ENCODE measurements at places on chromosomes 1 and 21. TPM values are rescaled to one million over a fixed set of nuclear protein-coding genes. Genes with fewer than 3 reads are reported as not detected.

- no peak for DNase-seq
- no peak overlapping the region for H3K27ac ChIP-seq
- H3K4me3 ChIP-seq = peak overlapping the region; percentile 72
- peaks cover 50% of the 10 kb centered on the region for H3K27me3 ChIP-seq
- H3K36me3 ChIP-seq = no peaks in the 10 kb centered on the region
- H3K4me1 ChIP-seq = peaks cover 36% of the 10 kb centered on the region
Observed at GRCh38 chr1:201650623-201650933, 111.7 kb downstream of the NAV1 start.

DNA sequence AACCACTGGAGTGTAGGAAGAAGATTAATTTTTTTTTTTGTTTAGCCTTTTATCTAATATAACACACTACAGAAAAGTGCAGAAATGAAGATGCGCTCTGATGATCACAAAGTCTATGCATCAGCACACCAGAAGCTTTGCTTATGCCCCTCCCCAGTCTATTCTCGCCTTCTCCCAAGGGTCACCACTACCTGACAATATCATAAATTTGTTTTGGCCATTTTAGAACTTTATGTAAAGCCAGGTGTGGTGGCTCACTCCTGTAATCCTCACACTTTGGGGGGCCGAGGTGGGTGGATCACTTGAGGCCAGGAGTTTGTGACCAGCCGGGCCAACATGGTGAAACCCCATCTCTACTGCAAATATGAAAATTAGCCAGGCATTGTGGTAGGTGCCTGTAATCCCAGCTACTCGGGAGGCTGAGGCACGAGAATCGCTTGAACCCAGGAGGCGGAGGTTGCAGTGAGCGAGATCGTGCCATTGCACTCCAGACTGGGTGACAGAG lies 231.3 kb downstream of the FOXD2 start:
- DNase-seq = no peak
- H3K4me3 ChIP-seq = no peak overlapping the region
- peaks cover 3% of the 10 kb centered on the region for H3K27me3 ChIP-seq

IL19 gene
- polyA plus RNA-seq = not detected

DNA sequence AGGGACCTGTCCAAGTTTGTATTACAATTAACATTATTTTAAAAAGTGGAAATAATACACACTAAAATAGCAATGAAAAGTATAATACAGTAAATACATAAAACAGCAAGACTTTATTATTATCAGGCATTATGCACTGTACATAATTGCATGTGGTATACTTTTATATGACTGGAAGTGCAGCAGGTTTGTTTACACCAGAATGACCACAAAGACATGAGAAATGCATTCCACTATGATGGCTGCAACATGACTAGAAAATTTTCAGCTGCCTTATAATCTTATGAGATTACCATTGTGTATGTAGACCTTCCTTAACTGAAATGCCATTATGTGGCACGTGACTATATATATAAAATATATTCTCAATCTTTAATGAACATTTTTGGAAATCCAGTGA lies 1699.6 kb downstream of the KCNT2 start:
- no peaks in the 10 kb centered on the region for H3K36me3 ChIP-seq
- H3K27me3 ChIP-seq = no peaks in the 10 kb centered on the region
- DNase-seq = no peak
- no peak overlapping the region for H3K27ac ChIP-seq
- H3K4me1 ChIP-seq = no peaks in the 10 kb centered on the region

UBE2U gene
- not detected for polyA plus RNA-seq

DNA sequence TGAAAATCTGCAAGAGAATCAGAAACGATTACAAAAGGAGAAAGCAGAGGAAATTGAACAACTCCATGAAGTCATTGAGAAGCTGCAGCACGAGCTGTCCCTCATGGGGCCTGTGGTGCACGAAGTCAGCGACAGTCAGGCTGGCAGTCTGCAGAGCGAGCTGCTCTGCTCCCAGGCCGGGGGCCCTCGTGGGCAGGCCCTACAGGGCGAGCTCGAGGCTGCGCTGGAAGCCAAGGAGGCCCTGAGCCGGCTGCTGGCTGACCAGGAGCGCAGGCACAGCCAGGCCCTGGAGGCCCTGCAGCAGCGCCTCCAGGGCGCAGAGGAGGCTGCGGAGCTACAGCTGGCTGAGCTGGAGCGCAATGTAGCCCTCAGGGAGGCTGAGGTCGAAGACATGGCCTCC lies 47.5 kb upstream of the DIP2A start:
- no peak overlapping the region for H3K27ac ChIP-seq
- peaks cover 11% of the 10 kb centered on the region for H3K36me3 ChIP-seq
- DNase-seq = no peak
- H3K27me3 ChIP-seq = no peaks in the 10 kb centered on the region

DNA sequence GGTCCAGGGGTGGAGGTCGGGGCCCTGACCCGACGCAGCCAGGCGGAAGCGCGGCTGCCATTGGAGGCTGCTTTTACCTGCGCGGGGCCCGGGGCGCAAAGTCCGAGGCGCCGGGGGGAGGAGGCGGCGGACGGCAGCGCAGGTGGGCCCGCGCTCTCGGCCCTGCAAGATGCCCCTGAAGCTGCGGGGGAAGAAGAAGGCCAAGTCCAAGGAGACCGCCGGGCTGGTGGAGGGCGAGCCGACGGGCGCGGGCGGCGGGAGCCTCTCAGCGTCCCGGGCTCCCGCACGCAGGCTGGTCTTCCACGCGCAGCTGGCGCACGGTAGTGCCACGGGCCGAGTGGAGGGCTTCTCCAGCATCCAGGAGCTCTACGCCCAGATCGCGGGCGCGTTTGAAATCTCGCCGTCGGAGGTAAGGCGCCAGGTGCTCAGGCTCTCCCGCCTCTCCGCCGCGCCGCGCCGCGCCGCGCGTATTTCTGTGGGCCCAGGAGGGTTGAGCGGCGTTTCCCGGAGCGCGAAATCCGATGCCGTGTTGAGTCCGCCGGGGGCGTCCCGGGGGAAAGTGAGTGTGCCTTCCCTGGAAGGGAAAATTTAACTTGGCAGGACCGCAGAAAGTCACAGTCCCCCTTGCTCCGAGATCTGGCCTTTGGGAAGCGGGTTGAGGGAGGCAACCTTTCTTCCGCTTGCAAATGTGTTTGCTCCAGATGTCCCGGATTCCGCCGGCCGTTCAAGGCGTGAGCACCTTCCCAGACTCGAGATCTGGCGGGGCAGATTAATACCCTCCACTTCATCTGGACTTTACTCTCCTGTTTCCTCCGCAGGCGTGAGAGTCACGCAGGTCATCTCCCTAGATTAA lies at the start of gene GIPC2:
Gene GIPC2 (plus strand): TSS at position 41 of the 853 bp plus-strand sequence. CDS start 129 bp downstream, at position 170.
- H3K4me1 ChIP-seq = peaks cover 6% of the 10 kb centered on the region
- peaks cover 10% of the 10 kb centered on the region for H3K27me3 ChIP-seq
- H3K4me3 ChIP-seq = peak within 1 kb of the TSS; percentile 52
- peak within 1 kb of the TSS; percentile 83 for H3K27ac ChIP-seq

DNA sequence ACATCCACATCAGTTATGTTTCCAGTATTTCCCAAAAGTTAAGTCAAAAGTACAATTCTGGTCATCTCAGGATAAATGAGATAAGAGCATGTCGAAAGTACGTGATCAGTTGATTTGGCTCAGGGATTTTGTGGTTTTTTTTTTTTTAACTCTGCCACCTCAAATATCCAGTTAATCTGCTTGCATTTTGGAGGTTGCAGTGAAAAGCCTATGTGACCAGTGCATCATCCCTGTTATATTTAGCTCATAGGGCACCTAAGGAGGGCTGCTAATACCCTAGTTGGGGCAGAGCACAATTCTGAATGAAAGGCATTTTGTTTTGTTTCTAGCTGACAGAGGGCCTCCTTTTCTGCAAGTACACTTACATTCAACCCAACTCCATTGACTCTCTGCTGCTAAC lies 31.7 kb upstream of the RGS16 start:
- no peak overlapping the region for H3K27ac ChIP-seq
- DNase-seq = no peak
- no peaks in the 10 kb centered on the region for H3K27me3 ChIP-seq
- no peaks in the 10 kb centered on the region for H3K36me3 ChIP-seq
- H3K4me1 ChIP-seq = no peaks in the 10 kb centered on the region
- no peak overlapping the region for H3K4me3 ChIP-seq

TIE1 gene
- polyA plus RNA-seq = 0.81 TPM

FALEC gene
- polyA plus RNA-seq = not detected

PTBP2 gene
- polyA plus RNA-seq = 3.0 TPM

DNA sequence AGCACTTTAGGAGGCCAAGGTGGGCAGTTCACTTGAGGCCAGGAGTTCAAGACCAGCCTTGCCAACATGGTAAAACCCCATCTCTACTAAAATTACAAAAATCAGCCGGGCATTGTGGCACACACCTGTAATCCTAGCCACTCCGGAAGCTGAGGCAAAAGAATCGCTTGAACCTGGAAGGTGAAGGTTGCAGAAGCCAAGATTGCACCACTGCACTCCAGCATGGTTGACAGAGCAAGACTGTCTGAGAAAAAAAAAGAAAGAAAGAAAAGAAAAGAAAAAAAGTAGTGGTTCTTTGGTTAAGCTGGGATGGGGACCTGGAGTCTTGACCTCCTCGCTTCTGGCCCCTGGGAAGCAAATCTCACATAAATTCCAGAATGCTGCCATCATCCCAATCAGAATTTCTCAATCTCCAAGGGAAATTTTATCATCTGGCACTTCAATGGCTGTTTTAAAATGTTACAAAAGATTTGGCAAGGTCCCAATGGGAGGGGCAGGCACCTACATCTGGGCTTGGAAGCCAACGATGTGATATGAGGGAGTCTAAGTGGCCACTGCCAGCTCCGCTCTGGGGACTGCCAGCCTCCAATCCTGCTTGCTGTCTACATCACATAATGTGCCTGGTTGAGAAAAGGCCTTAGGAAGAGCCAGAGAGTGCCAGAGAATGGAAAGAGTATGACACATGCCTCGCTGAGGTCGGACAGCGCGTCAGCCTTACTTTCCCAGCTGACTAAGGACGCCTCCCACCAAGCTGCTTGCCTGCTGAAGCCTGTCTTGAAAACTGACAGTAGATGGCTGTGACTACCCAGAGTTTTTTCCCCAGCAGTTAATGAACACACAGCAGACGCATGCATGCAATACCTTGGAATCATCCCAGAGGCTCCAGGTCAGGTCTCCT lies 42.1 kb upstream of the SRP9 start:
- H3K4me1 ChIP-seq = no peaks in the 10 kb centered on the region
- H3K4me3 ChIP-seq = no peak overlapping the region
- no peaks in the 10 kb centered on the region for H3K36me3 ChIP-seq
- H3K27me3 ChIP-seq = no peaks in the 10 kb centered on the region
- H3K27ac ChIP-seq = no peak overlapping the region

DNA sequence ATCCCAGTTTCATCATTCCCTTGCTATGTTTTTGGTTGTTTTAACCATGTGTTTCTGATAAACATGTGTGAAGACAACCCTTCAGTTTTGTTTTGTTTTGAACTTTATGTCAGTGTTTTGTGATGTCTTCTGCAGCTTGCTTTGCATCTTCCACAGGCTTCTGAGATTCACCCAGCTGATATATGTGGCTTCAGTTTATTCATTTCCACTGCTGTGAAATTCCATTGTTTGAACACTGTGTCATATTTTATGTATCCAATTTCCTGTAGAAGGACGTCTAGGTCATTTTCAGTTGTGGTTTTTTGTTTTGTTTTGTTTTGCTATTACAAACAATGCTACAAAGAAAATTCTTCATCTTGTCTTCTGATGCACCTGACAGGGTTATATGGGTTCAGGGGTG lies 27.2 kb upstream of the SLC26A9 start:
- no peaks in the 10 kb centered on the region for H3K27me3 ChIP-seq
- DNase-seq = no peak
- H3K36me3 ChIP-seq = no peaks in the 10 kb centered on the region
- no peak overlapping the region for H3K27ac ChIP-seq
- H3K4me1 ChIP-seq = no peaks in the 10 kb centered on the region

- peaks cover 31% of the 10 kb centered on the region for H3K36me3 ChIP-seq
- H3K4me1 ChIP-seq = no peaks in the 10 kb centered on the region
- H3K27me3 ChIP-seq = no peaks in the 10 kb centered on the region
- no peak for DNase-seq
- H3K4me3 ChIP-seq = no peak overlapping the region
Observed at GRCh38 chr1:19903621-19904020, 19.8 kb downstream of the PLA2G2E start.

FCAMR gene
- polyA plus RNA-seq = 4.5 TPM

C1orf21 gene
- 36.5 TPM for polyA plus RNA-seq

DNA sequence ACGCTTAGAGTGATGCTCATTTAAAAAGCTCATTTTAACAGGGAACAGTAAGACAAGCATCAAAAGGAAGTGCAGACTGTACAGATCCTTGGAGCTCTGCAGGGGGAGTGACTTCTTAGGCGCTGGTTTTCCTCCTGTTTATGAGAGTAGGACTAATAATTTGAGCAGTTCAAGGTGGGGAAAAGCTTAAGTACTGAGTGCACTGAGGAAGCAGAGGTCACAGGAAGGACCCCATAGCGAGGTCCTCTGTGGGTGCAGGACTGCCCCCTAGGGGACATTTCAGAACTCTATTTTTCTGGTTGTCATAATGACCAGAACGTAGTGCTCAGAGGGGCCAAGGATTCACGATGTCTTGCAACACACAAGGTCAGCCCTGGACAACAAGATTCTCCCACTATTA lies 112.1 kb downstream of the HLCS start:
- peak; percentile 22 for DNase-seq
- no peaks in the 10 kb centered on the region for H3K36me3 ChIP-seq
- no peaks in the 10 kb centered on the region for H3K4me1 ChIP-seq
- no peak overlapping the region for H3K27ac ChIP-seq
- no peaks in the 10 kb centered on the region for H3K27me3 ChIP-seq
- no peak overlapping the region for H3K4me3 ChIP-seq

ETV3L gene
- polyA plus RNA-seq = not detected

SH2D1B gene
- polyA plus RNA-seq = 1.5 TPM

GRCh38 chr1:212512816-212513559 lies 80.3 kb downstream of the NENF start:
- H3K27me3 ChIP-seq = peaks cover 11% of the 10 kb centered on the region
- no peak overlapping the region for H3K4me3 ChIP-seq
- no peak overlapping the region for H3K27ac ChIP-seq
- no peak for DNase-seq
- peaks cover 10% of the 10 kb centered on the region for H3K4me1 ChIP-seq

DNA sequence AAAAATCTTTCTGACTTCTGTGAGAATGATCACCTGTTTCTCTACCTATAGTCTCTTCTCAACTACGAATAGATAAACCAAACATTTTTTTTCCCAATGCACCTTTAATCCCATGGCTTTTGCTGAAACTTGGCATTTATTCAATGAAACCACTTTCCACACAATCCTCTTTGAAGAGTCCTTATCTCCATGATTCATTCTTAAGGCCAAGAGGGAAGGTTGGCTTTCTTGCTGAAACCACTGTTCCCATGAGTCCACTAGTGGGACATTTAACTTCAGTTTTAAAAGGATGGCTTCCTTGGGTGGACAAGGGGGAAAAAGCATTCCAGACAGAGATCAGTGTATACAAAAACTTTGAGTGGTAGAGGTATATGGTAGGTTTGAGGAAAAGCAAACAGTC lies 73.6 kb downstream of the CRB1 start:
- DNase-seq = no peak
- no peaks in the 10 kb centered on the region for H3K27me3 ChIP-seq
- H3K27ac ChIP-seq = no peak overlapping the region
- H3K4me1 ChIP-seq = no peaks in the 10 kb centered on the region
- H3K36me3 ChIP-seq = no peaks in the 10 kb centered on the region

- H3K27me3 ChIP-seq = no peaks in the 10 kb centered on the region
- peak overlapping the region; percentile 3 for H3K27ac ChIP-seq
- DNase-seq = no peak
- H3K4me1 ChIP-seq = peaks cover 26% of the 10 kb centered on the region
- H3K4me3 ChIP-seq = no peak overlapping the region
Observed at GRCh38 chr1:47940779-47941178, 56.4 kb downstream of the TRABD2B start.
